ENCODE measurements at places on chromosomes 5 and 9. TPM values are rescaled to one million over a fixed set of nuclear protein-coding genes. Genes with fewer than 3 reads are reported as not detected.

GRCh38 chr5:77461287-77461686 is 30.8 kb downstream of the WDR41 start:
- ATAC-seq: no peak

GRCh38 chr5:10246761-10247160 is 2.9 kb downstream of the ATPSCKMT start:
- no peak for ATAC-seq

DNA sequence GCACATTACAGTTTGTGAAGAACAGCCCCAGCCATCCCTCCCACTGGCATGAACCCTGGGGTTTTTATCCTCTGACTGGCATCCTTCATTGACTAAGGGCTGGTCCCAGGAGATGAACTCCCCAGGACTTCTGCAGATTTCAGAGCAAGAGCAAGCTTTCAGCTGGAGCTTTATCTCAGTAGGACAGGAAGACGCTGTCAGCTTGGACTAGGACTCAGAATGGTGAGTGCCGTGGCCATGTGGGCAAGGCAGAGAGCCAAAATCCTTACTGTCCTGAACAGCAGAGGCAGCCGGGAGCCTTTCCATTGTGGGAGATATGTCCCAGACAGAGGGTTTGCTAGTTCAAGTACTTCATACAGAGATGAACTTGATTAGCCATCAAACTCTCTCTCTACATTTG is 3.2 kb upstream of the ACOT12 start:
- ATAC-seq: no peak

- no peak for ATAC-seq
Measured at GRCh38 chr9:95181226-95181818, 136.2 kb downstream of the FANCC start.

- no peak for ATAC-seq
Measured at GRCh38 chr9:79107911-79108676, 463.7 kb upstream of the TLE4 start.

FGF18 gene
- total RNA-seq: 0.19 TPM

LCN15 gene
- not detected for total RNA-seq

GPRIN1 gene
- 4.8 TPM for total RNA-seq

NDST1 gene
- 1.8 TPM for total RNA-seq
